ENCODE measurements at places on chromosomes 16 and 17. TPM values are rescaled to one million over a fixed set of nuclear protein-coding genes. Genes with fewer than 3 reads are reported as not detected.

GRCh38 chr17:56913000-56913311, 893 bp downstream of the TRIM25 start:
- no peaks in the 10 kb centered on the region for H3K27me3 ChIP-seq
- DNase-seq, result no peak
- peaks cover 70% of the 10 kb centered on the region for H3K36me3 ChIP-seq
- H3K4me3 ChIP-seq, result peak overlapping the region; percentile 83
- peaks cover 37% of the 10 kb centered on the region for H3K4me1 ChIP-seq
- H3K27ac ChIP-seq, result peak overlapping the region; percentile 90

DNA sequence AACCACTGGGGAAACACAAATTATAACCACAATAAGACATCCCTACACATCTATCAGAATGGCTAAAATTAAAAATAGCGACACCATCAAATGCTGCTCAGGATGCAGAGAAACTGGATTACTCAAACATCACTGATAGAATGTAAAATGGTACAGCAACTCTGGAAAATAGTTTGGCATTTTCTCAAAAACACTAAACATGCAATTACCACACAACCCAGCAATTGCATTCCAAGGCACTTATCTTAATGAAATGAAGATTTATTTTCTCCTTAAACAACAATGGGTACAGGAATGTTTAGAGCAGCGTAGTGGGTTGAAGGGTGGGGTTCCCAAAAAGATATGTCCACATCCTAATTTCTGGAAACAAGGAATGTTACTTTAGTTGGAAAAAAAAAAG, 309.0 kb upstream of the PMFBP1 start:
- peaks cover 2% of the 10 kb centered on the region for H3K4me1 ChIP-seq
- H3K27ac ChIP-seq, result no peak overlapping the region
- no peaks in the 10 kb centered on the region for H3K27me3 ChIP-seq
- H3K36me3 ChIP-seq, result no peaks in the 10 kb centered on the region

DNA sequence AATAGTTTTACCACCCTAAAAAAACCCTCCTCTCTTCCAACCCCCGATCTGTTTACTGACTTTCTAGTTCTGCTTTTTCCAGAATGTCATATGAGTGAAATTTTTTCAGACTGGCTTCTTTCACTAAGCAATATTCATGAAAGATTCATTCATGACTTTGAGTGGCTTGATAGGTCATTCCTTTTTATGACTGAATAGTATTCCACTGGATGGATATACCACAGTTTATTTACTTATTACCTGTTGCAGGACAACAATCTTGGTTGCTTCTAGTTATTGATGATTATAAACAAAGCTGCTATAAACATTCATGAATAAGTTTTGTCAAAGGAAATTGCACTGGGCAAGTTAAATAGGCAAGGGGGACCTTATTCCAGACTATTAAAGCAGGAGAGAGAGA, 264.2 kb downstream of the UTP18 start:
- H3K4me1 ChIP-seq, result no peaks in the 10 kb centered on the region
- no peak for DNase-seq
- no peak overlapping the region for H3K27ac ChIP-seq
- H3K4me3 ChIP-seq, result no peak overlapping the region

DNA sequence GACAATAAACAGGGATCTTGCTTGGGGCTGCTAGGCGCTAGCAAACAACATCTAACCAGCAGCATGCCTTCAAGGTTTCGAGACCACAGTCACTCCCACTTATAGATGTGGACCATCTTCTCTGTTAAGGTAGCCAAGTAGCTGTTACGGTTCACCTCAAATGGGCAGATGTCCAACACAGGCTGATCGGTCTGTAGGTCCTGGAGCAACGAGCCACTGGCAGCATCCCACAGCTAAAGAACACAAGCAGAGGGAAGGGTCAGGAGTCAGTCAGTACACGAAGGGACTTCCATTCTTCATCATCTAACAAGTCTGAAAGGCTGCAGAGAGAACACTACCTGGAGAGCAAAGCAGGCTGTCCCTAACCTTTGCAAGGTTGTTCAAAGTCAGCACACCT, 16.9 kb upstream of the GLG1 start:
- peaks cover 64% of the 10 kb centered on the region for H3K36me3 ChIP-seq
- H3K4me1 ChIP-seq, result no peaks in the 10 kb centered on the region
- no peak overlapping the region for H3K27ac ChIP-seq
- H3K27me3 ChIP-seq, result no peaks in the 10 kb centered on the region

GRCh38 chr17:47957591-47958490, at the start of gene PRR15L:
PRR15L (minus strand) TSS chr17:47957883; CDS start chr17:47953234, 4,649 bp downstream.
- peak; percentile 87 for DNase-seq
- H3K4me1 ChIP-seq, result peaks cover 81% of the 10 kb centered on the region
- peaks cover 51% of the 10 kb centered on the region for H3K36me3 ChIP-seq
- peak within 1 kb of the TSS; percentile 69 for H3K27ac ChIP-seq

DNA sequence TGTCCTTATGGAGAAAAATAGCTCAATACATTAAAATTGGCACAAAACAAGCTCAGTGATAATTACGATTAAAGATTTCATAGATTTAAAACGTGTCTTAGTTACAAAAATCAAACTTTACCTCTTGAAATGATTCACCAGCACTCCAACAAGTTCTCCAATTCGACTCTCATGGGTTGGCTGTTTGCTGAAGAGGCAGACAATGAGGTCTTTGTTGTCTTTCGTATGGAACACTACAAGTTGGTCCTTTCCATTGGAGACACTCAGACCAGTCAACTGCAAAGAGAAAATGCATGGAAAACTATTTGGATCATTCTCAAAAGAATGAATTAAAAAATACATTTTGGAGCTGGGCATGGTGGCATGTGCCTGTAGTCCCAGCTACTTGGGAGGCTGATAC, 118.2 kb downstream of the CDK5R1 start:
- no peaks in the 10 kb centered on the region for H3K27me3 ChIP-seq
- no peaks in the 10 kb centered on the region for H3K36me3 ChIP-seq
- H3K4me3 ChIP-seq, result no peak overlapping the region
- no peak for DNase-seq
- H3K27ac ChIP-seq, result no peak overlapping the region
- peaks cover 8% of the 10 kb centered on the region for H3K4me1 ChIP-seq

DNA sequence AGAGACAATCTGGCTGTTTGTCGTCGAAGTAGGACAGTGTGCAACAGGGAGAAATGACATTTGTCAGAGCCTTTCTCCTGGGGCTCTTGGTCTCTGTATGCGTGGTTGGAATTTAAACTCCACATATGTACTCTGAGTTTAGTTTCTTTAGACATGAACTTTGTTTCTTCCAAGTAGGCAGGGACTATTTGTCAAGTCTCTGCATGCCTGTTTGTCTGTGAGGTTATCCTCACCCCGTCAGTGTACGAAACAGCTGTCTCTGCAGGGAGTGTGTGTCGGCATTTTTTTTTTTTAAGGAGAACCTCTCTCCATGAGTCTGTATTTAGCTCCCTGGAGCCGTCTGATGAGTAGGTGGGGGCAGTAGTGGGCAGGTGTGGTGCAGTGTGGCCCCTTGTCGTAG, 29.7 kb downstream of the NDEL1 start:
- DNase-seq, result no peak
- no peaks in the 10 kb centered on the region for H3K27me3 ChIP-seq
- H3K4me3 ChIP-seq, result no peak overlapping the region
- no peak overlapping the region for H3K27ac ChIP-seq
- peaks cover 24% of the 10 kb centered on the region for H3K36me3 ChIP-seq

GRCh38 chr17:33924104-33924503, 331.0 kb upstream of the CCL2 start:
- no peaks in the 10 kb centered on the region for H3K4me1 ChIP-seq
- peaks cover 50% of the 10 kb centered on the region for H3K27me3 ChIP-seq
- no peak overlapping the region for H3K27ac ChIP-seq
- DNase-seq, result no peak
- no peaks in the 10 kb centered on the region for H3K36me3 ChIP-seq

The SLX1A gene
- 45.0 TPM for total RNA-seq

DNA sequence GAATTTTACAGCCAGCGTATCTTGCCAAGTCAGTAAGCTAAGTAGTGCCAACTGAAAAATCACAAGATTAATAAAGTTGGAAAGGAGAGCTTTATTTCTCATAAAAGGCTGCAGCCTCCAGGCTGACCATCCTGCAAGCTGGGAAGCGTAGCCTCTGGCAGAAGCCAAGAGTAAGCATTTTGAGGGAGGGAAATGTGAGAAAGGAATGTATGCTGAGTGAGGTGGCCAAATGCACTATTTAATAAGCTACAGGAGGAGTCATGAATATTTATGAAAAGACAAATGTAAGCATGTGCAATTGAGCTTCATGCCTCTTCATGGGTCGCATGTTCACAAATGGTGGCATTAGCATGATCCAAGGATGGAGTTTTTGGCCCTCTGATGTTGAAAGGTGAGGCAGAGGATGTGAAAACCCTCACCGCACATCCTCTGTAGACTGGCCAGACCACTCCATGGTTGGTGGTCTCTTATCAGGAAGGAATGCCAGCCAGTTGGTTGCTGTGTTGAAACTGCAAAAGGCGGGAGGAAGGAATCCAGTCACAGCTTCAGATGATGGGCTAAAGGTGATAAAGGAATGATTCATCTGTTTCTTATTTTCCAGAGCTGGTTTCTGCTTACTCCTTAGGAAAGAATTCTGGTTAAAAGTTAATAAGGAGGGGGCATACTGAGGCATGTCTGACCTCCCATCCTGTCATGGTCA, 9.2 kb downstream of the KRT33B start:
- H3K4me3 ChIP-seq, result no peak overlapping the region
- DNase-seq, result peak; percentile 46
- H3K36me3 ChIP-seq, result no peaks in the 10 kb centered on the region
- no peaks in the 10 kb centered on the region for H3K27me3 ChIP-seq
- H3K4me1 ChIP-seq, result peaks cover 41% of the 10 kb centered on the region
- peak overlapping the region; percentile 61 for H3K27ac ChIP-seq

DNA sequence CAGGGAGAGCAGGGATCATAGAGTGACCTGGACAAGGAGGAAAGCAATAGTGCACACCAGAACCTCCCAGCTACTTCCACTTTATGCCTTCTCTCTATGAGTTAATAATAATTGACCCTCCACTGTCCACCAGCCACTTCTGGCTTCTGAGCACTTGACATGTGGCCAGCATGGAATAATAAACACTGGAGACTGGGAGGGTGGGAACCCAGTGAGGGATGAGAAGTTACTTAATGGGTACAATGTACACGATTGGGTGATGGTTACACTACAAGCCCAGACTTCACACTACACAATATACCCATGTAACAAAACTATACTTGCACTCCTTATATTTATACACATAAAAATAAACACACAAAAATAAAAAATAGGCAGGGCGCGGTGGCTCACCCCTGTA, 11.4 kb downstream of the CDC42EP4 start:
- H3K4me1 ChIP-seq, result peaks cover 40% of the 10 kb centered on the region
- H3K4me3 ChIP-seq, result no peak overlapping the region
- H3K27ac ChIP-seq, result peak overlapping the region; percentile 47
- peaks cover 21% of the 10 kb centered on the region for H3K36me3 ChIP-seq
- H3K27me3 ChIP-seq, result no peaks in the 10 kb centered on the region

DNA sequence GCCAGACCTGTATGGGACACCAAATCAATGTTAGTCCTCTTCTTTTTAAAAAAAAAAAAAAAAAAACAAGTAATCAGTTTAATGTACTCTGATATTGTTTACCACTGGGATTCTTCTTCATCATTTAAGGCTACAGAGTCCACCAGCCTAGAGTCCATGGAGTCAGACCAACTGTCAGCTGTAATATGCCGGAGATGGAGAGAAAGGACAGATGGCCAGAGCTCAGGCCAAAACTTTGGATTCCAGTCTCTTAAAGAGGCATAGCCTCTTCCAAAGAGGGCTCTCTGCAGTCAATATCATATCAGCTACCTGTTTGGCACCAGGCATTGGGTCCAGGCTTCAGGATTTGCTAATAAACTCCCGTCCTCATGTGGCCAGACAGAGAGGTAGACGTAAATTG, 469.6 kb upstream of the HSBP1 start:
- H3K27ac ChIP-seq, result no peak overlapping the region
- DNase-seq, result no peak
- no peaks in the 10 kb centered on the region for H3K36me3 ChIP-seq

DNA sequence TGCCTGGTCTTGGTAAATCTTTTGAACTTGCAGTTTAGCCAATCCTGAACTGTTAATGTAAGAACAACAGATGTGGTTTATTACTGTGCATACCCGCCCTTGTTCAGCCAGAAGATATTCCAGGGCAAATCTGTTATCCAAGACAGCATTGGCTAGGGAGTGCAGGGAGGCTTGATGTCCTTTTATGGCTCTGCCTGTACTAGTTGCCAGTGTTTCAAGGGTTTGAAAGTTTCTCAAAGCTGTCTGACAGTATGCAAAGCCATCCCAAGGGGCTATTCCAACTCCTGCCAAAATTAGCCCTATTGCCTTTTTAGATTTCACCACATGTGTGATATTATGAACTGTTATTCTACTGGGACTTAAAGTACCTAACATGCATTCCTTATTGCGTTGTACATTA, 30.1 kb downstream of the LCMT1 start:
- H3K4me1 ChIP-seq, result peaks cover 6% of the 10 kb centered on the region
- H3K36me3 ChIP-seq, result peaks cover 12% of the 10 kb centered on the region
- no peak overlapping the region for H3K4me3 ChIP-seq
- H3K27me3 ChIP-seq, result no peaks in the 10 kb centered on the region
- no peak overlapping the region for H3K27ac ChIP-seq

DNA sequence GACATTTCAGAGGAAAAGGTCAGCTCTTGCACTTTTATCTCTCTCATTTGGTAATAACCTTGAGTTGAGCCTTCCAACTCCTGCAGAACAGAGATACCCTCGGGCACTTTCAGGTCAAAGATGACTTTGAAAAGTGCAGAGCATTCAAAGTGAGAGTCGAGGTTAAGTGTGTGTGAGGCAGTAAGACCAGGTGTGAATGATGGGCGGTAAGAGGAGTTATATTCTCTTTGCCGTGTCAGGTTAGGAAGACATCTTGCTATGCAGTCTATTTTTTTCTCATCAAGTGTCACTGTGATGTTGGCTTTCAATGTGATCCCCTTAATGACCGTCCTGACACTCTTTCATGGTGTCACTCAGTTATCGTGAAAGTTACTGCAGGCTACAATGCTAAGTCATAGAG, 248.5 kb downstream of the RBFOX1 start:
- H3K27me3 ChIP-seq, result no peaks in the 10 kb centered on the region
- H3K27ac ChIP-seq, result no peak overlapping the region
- no peak for DNase-seq
- H3K36me3 ChIP-seq, result no peaks in the 10 kb centered on the region

The TVP23A gene
- total RNA-seq, result not detected

The HSPB9 gene
- total RNA-seq, result 0.69 TPM

The COG8 gene
- 57.4 TPM for total RNA-seq

The POLR3K gene
- 27.4 TPM for total RNA-seq

DNA sequence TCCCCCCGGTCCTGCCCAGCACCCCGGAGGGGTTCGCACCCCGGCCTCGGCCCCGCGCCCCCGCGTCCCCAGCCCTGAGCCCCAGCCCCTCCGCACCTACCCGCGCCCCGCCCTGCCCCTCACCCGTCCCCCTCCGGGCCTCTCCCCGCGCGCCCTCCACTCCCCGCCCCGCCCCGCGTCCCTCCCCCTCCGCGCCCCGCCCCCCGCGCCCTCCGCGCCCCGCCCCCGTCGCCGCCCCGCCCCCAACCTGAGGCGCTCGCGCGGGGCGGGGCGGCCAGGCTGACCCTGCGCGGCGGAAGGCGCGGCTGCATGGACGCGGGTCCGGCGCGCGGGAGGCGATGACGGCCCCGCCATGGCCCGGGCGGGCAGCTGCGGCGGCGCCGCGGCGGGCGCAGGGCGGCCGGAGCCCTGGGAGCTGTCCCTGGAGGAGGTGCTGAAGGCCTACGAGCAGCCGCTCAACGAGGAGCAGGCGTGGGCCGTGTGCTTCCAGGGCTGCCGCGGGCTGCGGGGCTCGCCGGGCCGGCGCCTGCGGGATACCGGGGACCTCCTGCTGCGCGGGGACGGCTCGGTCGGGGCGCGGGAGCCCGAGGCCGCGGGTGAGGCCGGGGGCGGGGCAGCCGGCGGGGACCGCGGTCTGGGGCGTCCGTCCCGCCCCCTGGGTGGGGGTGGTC, at the start of gene SPIRE2:
Gene SPIRE2, plus strand, starts transcription at position 277 of the 671 bp plus-strand sequence. Its CDS starts 76 bp downstream, at position 353.
- H3K4me3 ChIP-seq, result peak within 1 kb of the TSS; percentile 72
- H3K4me1 ChIP-seq, result peaks cover 30% of the 10 kb centered on the region
- peak within 1 kb of the TSS; percentile 6 for H3K27ac ChIP-seq

- peaks cover 57% of the 10 kb centered on the region for H3K27me3 ChIP-seq
- no peak overlapping the region for H3K4me3 ChIP-seq
- no peaks in the 10 kb centered on the region for H3K36me3 ChIP-seq
- no peaks in the 10 kb centered on the region for H3K4me1 ChIP-seq
Measured at GRCh38 chr17:76513306-76513692, 12.1 kb upstream of the RHBDF2 start.

All from Calu3 (cell line).